ENCODE measurements at places on chromosomes 3 and 15.

DNA sequence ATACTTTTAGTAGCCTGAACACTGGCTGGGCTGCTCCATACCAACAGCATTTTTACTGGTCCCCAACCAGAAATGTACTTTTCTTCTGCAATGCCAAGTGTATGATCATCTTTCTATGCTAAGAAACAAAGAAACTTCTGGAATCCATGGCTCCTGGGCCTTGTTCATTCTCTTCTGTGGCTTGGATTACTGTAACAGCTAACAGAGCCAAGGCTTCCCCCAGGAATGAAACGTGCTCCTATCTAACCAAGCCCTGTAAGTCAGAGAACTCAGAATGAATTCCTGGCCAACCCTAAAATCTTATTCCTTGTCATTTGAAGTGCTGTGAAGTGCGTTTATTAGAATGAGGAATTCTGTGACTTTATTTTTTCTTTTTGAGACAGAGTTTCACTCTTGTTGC is 102.9 kb upstream of the RAD18 start:
- DNase-seq: no peak

DNA sequence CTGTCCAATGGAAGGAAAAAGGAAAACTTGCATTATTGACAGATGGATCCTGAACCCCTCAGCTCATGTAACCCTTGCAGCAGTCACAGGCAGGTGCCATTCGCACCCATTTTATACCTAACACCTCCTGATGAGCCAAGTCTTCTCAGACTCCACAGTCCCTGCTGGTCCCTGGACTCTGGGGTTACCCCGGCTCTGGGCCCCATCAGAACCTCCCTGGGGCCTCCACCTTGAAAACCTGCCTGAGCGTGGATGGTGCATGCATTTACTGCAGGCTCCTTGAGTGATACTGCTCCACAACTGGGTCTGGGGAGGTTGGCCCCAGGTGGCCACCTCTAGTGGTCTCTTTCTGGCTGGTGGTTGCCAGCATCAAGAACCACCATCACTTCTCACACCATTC is 15.9 kb upstream of the DOCK3 start:
- no peak for DNase-seq

- DNase-seq: no peak
Measured at GRCh38 chr15:44275150-44275830, 13.2 kb upstream of the GOLM2 start.

GRCh38 chr3:102083473-102083872 is 234.2 kb downstream of the NFKBIZ start:
- DNase-seq: no peak

DNA sequence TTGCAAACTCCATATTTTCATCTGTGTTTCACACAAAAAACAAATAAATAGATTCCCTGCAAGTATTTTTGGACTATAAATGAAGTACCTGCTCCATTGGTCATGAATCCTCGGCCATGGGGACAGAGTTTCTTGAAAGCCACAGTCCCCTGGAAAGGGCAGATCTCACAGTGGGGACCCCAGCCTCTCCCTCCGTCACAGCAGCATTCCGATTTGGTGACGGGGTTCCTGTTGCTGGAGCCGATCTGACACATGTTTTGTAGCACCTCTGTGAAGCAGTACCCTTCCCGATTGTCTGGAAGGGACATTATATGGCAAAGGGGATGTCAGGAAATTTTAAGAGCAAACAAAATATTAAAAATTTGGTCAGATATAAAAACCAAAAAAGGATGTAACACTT is 96.2 kb downstream of the DUT start:
- no peak for DNase-seq

- peak; percentile 58 for DNase-seq
Measured at GRCh38 chr15:75349851-75350588, 3.2 kb downstream of the NEIL1 start.

DNA sequence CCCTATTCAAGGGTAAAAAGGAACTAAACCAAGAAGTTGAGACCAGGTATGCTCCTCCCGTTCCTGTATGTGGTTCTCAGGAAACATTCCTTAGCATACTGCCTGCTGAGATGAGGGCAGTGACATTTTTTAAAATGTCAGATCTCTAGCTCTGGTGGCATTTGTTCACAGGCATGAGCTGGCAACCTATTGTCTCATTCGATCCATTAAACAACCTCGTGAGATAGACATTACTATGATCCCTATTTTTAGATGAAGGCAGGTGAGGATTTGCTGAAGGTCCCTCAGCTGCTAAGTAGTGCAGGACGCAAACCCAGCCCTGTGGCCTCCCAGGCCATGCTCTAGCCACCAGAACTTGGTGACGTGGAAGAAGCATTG is 74.9 kb downstream of the SIDT1 start:
- no peak for DNase-seq

DNA sequence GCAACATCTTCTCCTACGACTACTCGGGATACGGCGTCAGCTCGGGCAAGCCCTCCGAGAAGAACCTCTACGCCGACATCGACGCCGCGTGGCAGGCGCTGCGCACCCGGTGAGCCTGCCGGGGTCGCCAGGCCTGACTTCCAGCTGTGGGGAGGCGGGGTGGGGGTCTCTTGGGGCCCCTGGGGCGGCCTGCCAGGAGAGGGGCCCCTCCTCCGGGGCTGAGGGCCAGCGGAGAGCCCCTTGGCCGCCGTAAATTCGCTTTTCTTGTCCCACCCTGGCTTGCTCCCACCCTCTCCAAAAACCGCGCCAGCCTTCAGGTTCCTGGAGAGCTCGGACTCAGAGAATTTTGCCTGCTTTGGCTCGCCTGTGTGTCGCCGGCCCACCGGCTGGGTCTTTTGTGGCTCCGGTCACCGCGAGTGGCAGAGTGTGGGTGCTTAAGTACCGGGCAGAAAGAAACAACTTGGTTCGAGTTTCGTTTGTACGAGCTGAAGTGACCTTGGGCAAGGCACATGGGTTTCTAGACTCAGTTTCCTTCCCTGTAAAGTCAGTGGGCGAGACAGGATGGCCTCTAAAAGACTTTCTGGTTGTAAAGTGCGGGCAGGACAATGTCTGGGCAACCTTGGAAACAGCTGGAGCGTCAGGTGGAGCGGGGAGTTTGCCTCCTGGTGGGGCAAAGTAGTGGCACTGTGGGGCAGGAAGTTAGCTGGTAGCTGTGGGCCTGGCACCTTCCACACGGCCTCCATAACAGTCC is 976 bp downstream of the ABHD17C start:
- no peak for DNase-seq

- no peak for DNase-seq
Measured at GRCh38 chr3:5022966-5023776, 43.9 kb downstream of the BHLHE40 start.

DNA sequence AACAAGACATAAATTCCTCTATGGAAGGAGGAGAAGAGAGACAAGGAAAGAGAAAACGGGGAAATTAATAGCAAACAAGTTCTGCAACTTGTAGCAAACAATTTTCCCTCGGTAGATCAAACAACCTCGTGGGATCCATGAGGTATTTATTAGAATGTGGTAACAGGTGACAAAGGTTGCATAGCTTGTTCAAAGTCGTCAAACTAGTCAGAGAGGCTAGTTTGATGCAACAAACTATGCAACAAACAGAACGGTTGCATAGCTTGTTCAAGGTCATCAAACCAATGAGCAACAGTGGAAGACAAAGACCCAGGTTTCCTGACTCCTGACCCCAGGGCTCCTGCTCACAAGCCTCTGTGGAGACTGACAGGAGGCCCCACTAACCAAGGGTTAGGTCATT is 20.7 kb downstream of the MB21D2 start:
- no peak for DNase-seq

DNA sequence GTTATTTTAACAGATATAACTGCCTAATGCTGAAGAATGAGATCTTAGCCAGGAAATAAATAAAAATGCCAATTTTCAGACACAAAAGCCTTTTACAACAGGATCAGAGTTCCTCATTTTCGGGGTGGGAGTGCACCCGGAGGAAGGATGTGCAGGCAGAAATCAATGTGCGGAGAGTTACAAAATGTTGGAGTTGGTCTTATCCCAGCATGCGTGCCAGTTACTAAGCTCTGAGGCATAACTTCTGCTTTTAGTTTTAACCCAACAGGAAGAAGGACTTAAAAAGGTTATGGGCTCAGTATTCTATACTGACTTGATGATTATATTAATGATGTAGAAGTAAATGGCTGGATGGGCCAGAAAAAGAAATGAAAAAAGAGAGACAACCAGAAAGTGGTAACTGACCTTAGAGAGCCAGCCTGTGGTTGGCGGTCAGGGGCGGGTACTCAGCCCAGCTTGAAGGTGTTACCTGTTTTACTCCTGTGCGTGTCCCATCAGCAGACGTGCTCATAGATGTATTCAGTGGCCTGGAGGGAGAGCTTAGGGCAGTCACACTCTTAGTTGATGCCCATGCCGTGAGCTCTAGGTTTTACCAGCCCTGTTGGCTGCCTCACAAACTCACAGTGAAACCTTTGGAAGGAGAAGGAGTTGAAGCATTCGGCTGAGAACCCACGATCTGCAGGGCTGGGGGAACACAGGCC is 164.7 kb downstream of the SV2B start:
- DNase-seq: no peak

GRCh38 chr3:53169832-53170324 is 8.9 kb downstream of the PRKCD start:
- no peak for DNase-seq

- no peak for DNase-seq
Measured at GRCh38 chr15:29952225-29952624, 130.0 kb upstream of the TJP1 start.

DNA sequence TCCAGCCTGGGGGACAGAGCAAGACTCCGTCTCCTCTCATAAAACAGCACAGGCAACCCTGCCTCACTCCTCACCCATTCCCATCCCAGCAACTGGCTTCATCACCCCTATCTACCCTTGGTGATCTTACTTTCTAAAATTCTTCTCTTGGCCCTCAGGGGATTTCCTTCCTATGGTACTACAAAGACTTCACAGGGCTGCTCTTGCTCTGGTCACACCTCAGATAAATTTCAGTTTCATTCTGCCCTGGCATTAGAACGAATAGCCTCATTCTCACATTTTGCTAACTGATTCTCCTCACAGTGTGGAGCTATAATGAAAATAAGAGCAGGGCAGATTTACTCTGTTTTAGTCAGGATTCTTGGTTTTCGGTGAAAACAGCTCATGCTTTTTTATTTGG is 22.1 kb upstream of the CRBN start:
- DNase-seq: no peak
